Activated T-cell treated with anti-CD3 and anti-CD28 coated beads for 4 hours (primary cell): ENCODE measurements at places on chromosomes 11 and 22.

GRCh38 chr22:45284705-45285262 is at the start of gene UPK3A:
Gene UPK3A, plus strand, starts transcription at chr22:45284949. Its CDS starts 65 bp downstream, at chr22:45285014.
- peak; percentile 40 for DNase-seq

GRCh38 chr22:46229701-46230100 is 20.4 kb downstream of the CDPF1 start:
- no peak for DNase-seq

GRCh38 chr11:44611088-44611487 is 45.6 kb downstream of the CD82 start:
- DNase-seq = no peak

DNA sequence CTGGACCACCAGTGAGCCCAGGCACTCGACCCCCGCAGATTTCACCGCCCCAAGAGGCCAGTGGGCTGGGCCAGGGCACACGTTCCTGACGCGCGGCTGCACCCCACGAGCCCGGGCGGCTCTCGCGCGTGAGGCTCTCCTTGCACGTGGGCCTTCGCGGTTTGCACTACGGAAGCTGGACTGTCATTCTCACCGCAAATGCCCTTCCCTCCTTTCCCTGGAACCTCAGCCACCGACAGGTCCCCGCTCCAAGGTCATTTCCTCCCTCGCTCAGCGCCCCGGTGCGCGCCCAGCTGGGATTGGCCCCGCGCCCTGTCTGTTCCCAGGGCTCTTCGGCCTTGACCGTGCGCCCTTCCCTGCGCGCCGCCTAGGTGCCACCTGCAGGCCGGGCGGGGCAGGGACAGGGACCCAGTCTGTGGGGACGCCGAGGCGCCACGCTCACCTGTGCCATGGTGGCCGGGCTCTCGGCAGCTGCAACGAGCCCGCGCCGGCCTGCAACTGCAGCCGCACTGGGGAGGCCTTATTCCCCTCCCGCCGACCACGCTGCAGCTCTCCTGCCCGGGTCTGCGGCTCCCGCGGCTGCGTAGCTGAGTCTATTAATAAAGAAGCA is 2.1 kb upstream of the CPT1A start:
- DNase-seq = peak; percentile 56

GRCh38 chr22:48651036-48651890 is 1176.4 kb downstream of the BRD1 start:
- DNase-seq = no peak

DNA sequence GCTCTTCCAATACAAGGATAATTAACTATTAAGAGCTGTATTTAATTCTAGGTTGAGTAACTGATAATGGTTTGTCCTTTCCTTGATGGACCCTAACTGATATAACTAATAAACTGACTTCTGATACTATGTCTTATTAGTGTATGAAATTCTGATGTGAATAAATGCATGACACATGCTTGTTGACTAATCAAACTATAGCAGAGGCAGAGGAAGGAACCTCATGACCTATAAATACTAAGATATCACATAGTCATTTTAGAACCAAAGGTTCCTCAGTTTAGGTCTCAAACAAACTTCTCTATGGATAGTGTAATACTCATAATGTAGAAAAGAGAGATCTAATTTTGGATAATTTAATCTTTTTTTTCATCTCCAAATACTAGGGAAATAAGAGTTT is 4.8 kb upstream of the HBD start:
- DNase-seq = no peak

DNA sequence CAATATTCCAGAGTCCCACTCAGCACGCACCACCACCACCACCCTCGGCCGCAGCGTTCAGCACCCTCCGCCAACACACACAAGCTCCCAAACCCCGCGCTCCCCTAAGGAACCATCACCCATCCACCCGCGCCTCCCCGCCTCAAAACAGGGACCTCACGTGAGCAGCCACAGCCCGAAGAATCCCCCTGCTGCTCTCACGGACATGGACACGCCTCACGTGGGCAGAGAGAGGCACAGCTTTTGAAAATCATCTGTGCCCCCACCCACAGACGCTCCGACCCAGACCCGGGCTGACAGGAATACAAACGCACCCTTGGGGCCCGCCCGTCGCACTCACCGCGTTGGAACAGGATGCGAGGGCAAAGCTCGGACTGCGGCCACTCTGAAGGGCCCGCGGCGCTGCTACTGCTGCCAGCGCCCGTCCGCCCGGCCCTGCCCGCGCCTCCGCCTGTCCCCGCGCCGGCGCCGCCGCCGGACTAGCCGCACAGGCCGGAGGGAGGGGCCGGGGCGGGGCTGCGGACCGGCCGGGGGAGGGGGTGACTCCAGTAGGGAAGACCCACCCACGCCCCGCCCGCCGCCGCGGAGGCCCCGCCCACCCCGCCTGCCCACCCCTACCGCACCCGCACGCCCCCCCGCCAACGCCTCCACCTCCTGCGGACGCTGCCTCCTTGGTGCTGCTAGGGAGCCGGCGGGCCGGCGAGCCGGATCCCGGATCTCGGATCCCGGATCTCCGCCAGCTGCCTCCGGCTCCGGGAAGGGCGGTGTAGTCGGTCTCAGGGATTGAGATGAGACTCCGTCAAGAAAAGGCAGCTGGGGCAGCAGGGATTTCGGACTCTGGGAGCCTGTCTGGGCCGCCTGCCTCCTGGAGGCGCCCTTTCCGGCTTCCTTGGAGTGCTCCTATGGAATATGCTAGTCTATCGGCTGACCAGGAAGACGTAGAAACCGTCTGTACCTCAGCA is at the start of gene TRIM3:
Gene TRIM3 (minus strand): TSS at position 491 of the 962 bp plus-strand sequence. CDS start 8,246 bp downstream, outside the sequence.
- peak; percentile 53 for DNase-seq

DNA sequence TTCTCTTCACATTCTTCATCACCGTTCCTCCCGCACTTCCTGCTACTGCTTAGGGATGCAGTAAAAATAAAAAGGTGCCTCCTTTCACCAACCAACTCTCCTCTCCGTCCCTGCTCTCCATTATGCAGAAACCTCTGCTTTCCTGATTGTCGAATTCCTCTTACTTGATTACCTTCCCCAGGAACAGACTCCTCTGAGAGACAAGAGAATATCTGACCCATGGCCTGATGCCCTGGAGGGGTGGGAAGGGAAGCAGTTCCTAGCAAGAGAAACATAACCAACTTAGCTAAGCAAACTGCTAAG is 80.9 kb downstream of the TRIM29 start:
- DNase-seq = no peak

- no peak for DNase-seq
Measured at GRCh38 chr22:43308060-43308830, 34.9 kb downstream of the SCUBE1 start.

DNA sequence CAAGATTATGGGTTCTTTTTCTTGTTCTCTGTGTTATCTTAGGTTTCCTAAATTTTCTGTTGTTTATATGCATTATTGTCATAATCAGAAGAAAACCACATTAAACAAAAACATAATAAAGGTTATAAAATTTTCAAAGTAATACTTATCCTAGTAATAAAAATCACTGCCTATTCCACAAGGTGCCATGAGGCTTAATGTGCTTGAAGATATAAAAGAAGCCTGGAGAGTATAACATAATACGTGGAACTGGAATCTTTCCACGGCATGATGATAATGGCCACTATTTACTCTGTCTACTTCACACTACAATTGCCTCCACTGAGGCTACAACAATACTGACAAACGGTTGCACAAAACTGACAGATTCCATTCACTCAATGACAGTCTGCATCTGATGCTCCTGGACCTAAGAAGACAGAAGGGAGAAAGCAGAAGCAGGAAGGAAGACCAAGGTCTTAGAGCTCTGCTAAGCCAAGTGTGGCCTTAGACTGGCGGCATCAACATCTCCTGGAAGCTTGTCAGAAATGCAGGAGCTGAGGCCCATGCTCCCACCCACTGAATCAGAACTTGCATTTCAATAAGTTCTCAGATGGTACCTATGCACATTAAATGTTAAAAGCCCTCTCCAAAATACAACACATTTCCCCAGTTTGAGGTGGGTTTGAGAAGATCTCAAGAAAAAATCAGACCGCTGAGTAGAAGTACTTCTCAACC is 13.1 kb downstream of the TENM4 start:
- DNase-seq = no peak

- no peak for DNase-seq
Measured at GRCh38 chr22:20031732-20032406, 11.0 kb downstream of the TANGO2 start.

GRCh38 chr22:44355716-44356070 is 42.9 kb upstream of the SHISAL1 start:
- DNase-seq = no peak

DNA sequence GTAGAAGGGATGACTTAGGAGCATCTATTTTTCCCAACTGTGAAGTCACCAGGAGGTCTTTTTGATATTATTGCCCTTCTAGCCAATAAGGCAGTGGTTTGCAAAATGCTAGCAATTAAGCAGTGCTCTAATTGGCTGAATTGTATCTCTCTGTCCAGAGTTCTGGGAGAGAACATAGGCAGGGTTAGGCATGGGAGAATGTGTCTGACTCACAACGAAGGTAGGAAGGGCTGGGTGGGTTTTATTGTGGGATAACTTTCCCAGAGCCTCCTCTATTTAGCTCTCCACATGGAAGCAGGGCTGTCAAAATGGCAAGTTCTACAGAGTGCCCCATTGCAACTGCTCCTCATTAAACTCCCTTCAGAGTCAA is 415.9 kb upstream of the CADM1 start:
- no peak for DNase-seq

DNA sequence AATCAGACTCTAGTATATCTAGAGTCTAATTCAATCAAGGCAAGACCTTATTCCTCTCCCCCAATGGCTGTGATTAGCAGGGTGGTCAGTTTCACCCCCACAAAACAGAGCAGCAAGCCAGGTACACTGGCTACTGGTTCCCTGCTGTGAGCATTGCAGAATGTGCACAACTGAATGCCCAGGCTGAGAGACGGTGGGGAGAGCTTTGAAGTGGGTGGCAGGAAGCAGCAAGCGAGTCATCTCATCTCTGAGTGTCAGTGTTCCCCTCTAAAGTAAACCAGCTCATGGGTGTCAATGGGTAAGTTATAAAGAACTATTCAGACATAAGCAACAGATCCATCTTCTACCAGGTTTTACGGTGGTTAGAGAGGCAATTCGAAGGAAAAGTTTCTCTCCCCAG is 37.6 kb downstream of the GAB4 start:
- no peak for DNase-seq

- DNase-seq = peak; percentile 45
Measured at GRCh38 chr11:6353367-6353987, 33.2 kb upstream of the CAVIN3 start.

DNA sequence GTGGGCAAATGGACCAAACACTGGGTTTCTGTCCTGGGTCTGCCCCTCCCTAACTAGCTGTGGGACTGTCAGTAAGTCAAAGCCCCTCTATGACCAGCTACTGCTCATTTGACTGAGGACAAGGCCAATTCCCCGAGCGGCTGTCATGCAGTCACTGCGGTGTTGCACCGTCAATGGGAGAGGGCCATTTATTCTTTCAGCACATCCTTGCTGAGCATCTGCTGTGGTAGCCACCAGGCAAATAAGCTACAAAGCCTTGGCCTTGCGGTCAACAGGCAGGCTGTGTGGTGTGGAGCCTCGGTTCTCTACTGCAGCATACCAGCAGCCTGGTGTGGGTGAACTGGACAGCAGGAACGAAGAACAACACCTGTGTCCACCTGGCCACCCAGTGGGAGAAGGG is 25.8 kb upstream of the SERPIND1 start:
- no peak for DNase-seq

- no peak for DNase-seq
Measured at GRCh38 chr11:30585892-30586250, 282 bp downstream of the MPPED2 start.

DNA sequence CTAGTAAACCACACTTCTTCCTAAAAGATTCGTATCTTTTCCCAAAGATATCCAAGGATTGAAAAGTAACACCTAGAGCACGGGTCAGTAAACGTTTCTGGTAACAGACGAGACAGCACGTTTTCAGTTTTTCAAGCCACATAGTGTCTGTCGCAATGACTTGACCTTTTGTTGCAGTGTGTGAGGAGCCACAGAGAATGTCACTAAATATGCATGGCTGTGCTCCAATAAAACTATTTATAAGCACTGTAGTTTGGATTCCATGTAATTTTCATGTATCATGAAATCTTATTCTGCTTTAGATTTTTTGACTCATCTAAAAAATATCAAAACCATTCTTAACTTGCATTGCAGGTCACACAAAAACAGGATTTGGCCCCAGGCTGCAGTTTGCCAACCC is 18.3 kb upstream of the MICAL3 start:
- DNase-seq = no peak

GRCh38 chr11:1292018-1292643 is 17.3 kb downstream of the TOLLIP start:
- no peak for DNase-seq

DNA sequence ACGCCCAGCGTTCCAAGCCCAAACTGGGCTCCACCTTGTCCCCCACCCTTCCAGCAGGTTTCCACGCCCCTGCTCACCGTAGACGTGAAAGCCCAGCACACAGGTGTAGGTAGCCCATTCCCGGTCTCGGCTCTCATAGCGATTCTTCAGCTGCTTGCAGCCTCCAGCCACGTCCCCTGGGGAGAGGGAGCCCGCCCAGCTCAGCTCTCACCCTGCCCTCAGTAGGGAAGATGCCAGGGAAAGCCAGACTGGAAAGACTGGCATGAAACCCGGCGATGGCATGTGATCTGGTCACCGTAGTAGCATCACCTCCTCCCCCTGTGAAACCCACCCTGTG is 1.4 kb upstream of the MTA2 start:
- no peak for DNase-seq

GRCh38 chr11:130912552-130912951 is 3.7 kb downstream of the SNX19 start:
- no peak for DNase-seq

DNA sequence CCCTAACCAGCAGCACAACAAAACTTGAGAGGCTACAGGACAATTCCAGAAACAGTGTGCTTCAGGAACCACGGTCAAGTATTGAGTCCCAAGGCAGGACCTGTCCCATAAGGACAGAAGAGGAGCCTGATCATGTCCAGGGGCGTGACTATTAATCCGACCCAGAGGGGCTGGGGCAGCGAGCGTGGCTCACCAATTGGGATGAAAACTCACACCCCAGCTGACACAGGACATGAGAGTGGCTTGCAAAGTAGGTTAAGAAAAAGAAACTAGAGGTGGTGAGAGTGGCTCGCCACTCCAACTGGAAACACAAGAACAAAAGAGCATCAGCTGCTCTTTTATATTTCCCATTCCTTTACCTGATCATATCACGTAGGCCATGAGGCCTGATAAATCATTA is 16.0 kb upstream of the FEZ1 start:
- no peak for DNase-seq

- DNase-seq = no peak
Measured at GRCh38 chr22:32572741-32573500, 98.3 kb downstream of the FBXO7 start.

- DNase-seq = no peak
Measured at GRCh38 chr22:36386351-36386899, 1.3 kb downstream of the MYH9 start.

- DNase-seq = no peak
Measured at GRCh38 chr11:37908219-37908548, 1310.1 kb upstream of the RAG2 start.

- no peak for DNase-seq
Measured at GRCh38 chr11:285894-286220, 3.1 kb upstream of the PGGHG start.

- DNase-seq = no peak
Measured at GRCh38 chr22:46319319-46319718, 16.2 kb upstream of the TRMU start.

- no peak for DNase-seq
Measured at GRCh38 chr11:46978005-46978491, 41.5 kb downstream of the CSTPP1 start.
